ENCODE measurements at places on chromosomes 4 and X.

- DNase-seq = no peak
Observed at GRCh38 chr4:6278801-6279197, 9.1 kb downstream of the WFS1 start.

DNA sequence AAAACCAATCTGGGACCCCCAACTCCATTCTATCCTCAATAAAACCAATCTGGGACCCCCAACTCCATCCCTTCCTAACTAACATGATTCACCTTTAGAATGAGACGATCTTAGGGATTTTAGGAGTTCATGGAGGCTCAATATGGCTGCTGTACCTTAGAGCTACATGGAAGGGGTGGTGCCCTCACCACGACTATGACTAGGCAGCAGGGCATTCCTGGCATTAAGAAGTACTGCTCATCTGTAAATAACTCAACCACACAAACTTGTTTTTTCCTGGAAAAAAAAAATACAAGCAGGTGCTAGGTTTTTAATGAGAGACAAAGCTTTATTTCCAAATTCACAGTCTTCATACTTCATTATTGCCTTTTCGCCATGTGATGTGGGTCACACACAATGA, 346.5 kb upstream of the FAT1 start:
- DNase-seq = no peak

DNA sequence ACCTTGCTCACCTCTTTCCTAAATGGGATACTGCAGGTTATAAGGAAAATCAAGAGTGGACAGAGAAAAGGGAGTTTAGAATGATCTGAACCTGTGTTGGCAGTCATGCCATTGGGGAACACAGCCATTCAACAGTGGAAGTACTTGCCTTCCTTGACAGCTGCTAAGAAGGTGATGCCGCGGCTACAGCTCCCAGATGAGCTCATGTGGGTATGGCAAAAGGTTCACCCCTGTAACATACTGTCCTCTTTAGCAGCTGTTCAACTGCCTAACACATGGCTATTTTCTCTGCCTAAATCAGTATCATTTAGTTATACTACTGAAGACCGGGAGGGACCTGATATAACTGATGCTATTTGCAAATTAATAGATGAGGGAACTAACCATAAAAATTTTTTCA, 76.8 kb downstream of the DCHS2 start:
- no peak for DNase-seq

- DNase-seq = no peak
Observed at GRCh38 chr4:28241021-28241420, 1380.4 kb downstream of the STIM2 start.

GRCh38 chr4:160142579-160142978, 1039.7 kb downstream of the RAPGEF2 start:
- DNase-seq = no peak

GRCh38 chr4:55033296-55033695, 92.1 kb downstream of the KDR start:
- DNase-seq = no peak

- no peak for DNase-seq
Observed at GRCh38 chr4:113468165-113469022, 293.1 kb downstream of the CAMK2D start.

DNA sequence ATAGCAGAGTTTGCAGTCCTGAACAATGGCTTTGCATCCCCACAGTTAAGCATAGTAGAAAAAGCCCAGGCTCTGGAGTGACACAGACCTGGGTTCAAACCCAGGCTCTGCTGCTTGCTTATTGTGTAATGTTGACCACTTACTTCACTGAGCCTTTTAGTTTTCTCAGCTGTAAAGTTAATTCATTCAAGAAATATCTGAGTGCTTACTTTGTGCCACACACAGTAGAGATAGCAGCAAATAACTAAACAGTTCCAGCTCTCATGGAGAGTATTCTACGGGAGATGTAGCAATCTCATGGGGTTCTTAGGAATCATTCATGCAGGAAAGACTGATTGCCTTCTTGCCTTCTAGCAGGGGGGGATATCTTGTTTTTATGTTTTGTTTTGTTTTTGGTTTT, 63.2 kb downstream of the SLC9A6 start:
- no peak for DNase-seq

- DNase-seq = no peak
Observed at GRCh38 chr4:145195167-145195952, 15.0 kb upstream of the OTUD4 start.

- no peak for DNase-seq
Observed at GRCh38 chrX:2582667-2583066, 81.9 kb upstream of the DHRSX start.

DNA sequence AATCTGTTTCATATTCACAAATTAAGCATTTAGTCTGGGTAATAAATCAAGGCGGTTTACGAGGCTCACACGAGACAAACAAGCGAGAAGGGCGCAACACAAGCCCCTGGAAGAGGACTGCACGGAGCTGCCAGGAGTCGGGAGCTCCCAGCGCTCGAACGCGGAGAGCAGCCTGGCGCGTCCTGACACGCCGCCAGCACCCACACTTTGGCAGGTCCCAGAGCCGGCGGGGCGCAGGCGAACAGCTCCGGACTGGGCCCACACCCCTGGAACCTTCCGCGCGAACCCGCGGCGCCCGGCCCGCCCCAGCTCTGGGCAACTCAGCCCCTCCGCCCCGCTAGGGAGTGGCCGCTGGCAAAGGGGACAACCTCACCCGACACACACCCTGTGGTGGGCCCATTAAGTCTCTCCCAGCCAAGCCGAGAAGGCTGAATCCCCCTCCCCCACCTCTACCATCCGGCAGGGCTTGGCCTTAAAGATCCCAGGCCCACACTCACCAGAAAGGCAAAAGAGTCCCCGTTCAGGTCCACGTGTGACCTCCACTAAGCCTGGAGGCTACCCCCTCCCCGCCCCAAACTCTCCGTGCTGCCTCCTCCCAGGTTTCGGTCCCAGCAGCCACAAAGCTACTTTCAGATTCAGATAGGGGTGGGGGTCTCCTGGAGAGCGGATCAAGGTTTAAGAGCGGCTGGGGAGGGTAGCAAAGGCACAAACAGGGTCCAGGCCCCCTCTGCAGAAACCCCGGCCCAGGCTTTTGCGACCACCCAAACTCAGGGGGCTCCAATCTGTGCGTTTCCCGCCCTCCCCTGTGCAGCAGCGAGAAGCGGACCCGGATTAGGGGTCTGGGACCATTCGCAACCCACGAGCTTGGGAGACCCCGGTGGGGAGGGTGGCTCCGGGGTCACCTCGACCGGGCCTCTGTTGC, 47.5 kb upstream of the BCOR start:
- DNase-seq = no peak

DNA sequence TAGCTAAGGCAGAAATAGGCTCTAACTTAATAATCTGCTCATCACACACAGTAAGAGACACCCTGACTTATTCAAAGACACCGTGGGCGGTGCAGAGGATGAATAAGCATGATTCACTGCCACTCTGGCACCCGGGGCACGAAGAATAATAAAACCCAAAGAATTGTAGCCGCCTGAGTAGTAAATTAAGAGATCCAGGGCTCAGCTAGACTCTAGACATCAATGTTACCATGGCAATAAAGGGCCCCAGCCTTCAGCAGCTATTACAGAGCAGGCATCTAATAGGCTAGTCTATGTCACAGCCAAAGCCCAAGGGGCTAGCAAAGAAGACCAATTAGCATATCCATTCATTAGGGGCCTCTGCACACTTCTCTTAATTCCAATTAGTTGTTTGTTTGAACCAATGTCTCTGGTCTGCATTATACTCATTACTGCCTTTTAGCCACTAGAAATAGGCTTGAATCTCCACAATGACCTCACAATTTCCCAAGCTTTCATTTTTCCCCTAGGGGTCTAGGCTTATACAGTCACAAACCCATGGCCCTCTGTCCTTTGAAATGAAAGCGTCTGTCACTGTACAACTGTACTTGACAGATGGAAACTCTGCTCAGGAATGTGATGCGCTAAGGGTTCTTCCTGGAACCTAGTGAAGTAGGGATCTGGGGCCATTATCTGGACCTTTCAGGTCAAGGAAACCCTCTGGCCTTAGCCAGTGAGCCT, 3.0 kb upstream of the ATP1B4 start:
- no peak for DNase-seq

DNA sequence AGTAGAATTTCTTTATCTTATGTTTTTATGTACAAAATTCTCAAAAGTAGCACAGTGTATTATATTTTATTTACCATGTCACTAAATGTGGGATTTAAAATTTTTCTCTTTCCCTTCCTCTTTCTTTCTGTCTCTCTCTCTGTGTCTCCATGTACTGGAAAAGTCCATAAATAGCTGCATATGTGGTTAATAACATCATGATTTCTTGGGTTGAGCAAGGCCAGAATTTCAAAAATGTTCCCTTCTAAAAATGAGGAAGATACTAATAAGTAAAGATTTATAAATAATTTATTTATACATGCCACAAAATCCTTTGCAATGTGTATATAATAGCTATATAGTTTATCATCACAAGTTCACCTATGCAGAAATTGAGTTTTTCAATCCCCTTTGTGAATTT, 29.1 kb upstream of the DKK2 start:
- no peak for DNase-seq

GRCh38 chrX:134453631-134454030, 6.3 kb upstream of the HPRT1 start:
- DNase-seq = no peak

DNA sequence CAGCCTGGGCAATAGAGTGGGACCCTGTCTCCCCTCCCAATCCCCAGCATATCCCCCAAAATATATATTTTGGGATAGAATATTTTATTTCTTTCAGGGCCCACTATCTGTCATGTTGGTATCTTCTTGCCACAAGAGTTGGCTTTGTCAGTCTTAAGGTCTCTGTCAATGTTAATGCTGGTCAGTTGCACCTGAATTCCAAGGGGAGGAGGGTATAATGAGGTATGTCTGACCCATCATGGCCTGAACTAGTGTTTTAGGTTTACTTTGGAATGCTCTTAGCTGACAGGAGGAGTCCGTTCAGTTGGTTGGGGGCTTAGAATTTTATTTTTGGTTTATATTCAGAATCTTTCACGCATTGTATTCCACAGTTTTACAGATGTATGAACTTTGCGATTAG, 6.2 kb upstream of the RPS3A start:
- DNase-seq = no peak

GRCh38 chr4:164935363-164935762, 42.1 kb downstream of the TRIM61 start:
- DNase-seq = no peak

- DNase-seq = no peak
Observed at GRCh38 chrX:7552760-7553159, 290.2 kb upstream of the VCX start.

GRCh38 chrX:46814966-46815365, 21.9 kb upstream of the RP2 start:
- DNase-seq = no peak

GRCh38 chr4:98577956-98578355, 80.5 kb downstream of the TSPAN5 start:
- DNase-seq = no peak

- no peak for DNase-seq
Observed at GRCh38 chr4:150004481-150004880, 73.8 kb upstream of the DCLK2 start.

DNA sequence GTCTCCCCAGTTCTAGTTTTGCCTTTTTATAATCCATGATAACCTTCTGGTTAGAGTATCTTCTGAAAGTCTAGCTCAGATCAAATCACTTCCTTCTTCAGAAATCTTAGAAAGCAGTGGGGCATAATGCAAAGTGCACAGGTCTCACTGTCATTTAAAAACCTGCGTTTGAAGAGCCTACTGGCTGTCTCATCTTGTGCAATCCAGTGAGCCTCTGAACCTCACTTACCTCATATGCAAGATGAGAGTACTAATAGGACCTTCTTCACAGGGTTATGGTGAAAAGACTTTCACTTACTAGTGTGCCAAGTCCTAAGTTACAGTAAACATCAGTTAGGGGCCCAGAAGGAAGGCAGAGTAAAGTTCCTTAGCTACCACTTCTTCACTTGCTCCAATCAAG, 131.4 kb downstream of the ENOX2 start:
- no peak for DNase-seq

GRCh38 chrX:155819966-155820491, 61.1 kb upstream of the VAMP7 start:
- DNase-seq = no peak

All from activated CD4-positive, CD25-positive, alpha-beta regulatory T cell treated with anti-CD3 and anti-CD28 coated beads, Interleukin-2, amount 50 U/mL, for 16 hours (primary cell).